ENCODE measurements at places on chromosomes 5 and 9.

- DNase-seq, result no peak
These were observed 397.5 kb downstream of the MLLT3 start for GRCh38 chr9:20224756-20225155.

DNA sequence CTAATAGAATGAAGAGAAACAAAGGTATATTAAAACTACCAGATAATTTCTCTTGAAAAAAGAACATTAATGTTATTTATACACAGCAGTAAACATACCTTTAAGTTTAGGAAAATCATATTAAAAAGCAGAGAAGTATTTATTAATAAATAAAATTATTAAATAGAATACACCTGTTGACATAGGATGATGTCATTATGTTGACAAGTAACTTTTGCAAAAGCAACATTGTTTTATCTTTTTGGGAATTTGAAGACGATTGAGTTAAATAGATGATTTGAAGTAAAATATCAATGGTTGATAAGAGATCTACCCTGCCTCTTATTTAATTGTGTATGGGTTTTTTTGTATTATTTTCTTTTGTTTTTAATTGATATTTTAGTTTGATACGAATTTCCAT is 711.1 kb upstream of the NUDT12 start:
- DNase-seq, result no peak

GRCh38 chr5:38446029-38446522 is 110.4 kb downstream of the LIFR start:
- DNase-seq, result no peak

- no peak for DNase-seq
These were observed 161.0 kb downstream of the SLC25A46 start for GRCh38 chr5:110899566-110900412.

DNA sequence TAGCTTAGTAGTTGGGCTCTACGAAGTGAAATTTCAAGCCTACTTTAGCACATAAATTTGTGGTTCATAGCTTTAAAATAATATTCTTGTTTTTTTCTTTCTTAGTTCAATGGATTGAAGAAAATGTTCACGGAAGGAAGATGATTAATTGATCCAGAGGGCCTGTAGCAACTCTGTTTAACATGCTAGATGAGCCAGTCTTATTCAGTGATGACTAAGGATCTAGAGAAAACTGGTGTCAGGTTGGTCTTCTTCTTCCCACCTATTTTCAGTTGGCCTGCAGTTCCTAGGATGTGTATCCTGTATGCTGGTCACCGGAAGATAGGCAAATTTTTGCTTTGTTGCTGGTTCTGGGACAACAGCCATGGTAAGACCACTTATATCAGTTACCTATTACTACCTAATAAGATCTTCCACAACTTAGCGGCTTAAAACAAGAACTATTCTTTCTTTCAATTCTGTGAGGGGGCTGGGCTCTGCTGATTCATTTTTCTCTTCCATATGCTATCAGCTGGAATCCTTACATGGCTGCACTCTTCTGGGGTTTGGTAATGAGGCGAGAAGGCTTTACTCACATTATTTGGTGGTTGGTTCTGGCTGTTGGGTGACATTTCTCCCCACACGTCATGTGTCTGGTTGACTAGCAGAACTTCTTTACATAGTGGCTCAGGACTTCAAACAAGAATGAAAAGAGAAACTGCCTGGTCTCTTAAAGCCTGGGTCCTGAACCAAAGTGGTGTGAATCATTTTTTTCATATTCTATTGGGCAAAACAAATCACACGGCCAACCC is 182.7 kb upstream of the ACTBL2 start:
- no peak for DNase-seq

- no peak for DNase-seq
These were observed 46.4 kb upstream of the RASEF start for GRCh38 chr9:83109296-83109695.

DNA sequence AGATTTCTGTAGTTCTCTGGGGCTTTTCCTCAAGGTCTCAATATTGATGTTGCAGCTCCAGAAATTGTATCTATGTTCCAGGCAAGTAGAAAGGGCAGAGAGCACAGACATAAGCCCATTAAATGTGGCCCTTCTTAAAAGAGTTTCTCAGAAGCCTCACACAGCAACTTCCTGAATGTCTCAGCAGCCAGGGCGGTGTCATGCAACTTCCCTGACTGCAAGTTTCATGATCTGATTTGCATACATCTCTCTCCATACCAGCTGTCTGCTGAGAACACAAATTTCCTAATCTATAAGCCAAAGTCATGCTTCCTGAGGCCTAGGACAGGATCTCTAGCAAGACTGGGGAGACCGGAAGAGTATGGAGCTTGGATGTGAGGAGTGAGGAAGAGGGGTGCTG is 13.0 kb downstream of the RGS7BP start:
- DNase-seq, result no peak
